ENCODE measurements at places on chromosomes 2 and 18. TPM values are rescaled to one million over a fixed set of nuclear protein-coding genes. Genes with fewer than 3 reads are reported as not detected.

- no peak for DNase-seq
- peaks cover 8% of the 10 kb centered on the region for H3K27me3 ChIP-seq
- peaks cover 14% of the 10 kb centered on the region for H3K4me1 ChIP-seq
- peak overlapping the region; percentile 70 for H3K27ac ChIP-seq
These were observed 14.3 kb downstream of the MAP3K2 start for GRCh38 chr2:127373362-127374083.

DNA sequence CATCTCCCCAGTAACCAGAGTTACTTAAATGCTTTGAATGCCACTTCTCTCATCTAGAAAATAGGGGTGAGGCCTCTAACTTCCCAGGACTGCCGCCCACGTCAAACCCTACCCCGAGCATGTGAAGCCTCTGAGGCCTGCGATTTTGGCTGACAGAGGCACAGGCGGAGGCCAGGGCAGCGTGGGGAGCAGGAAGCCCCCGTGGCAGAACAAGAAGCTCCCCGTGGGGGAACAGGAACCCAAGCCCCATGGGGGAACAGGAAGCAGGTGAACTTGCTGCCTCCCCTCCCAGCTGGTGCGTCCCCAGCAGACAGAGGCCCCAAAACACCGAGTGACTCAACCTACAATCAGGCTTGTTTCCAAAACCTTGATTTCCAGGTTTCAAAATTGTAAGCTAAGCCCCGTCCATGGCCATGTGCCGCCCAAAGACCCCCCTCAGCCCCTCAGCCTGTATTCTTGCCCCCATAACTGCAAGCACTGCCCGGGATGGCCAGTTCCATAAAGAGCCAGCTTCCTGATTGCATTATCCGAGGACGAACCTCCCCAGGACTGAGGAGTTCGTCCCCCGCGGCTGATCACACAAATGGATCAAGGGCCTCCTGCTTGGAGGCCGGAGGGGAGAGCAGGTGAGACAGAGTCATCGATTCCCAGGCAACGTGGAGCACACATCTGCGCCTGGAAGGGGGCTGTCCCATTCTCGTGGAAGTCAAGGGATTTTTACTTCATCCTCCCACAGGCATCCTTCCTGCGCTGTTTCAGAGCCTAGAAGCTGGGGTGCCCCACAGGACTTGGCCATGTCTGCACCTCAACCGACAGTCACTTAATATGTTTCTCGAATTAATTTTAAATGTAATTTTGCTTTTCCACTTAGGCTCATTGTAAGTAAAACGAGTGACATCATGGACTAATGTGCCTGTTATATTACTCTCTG, 36.3 kb upstream of the CTDP1 start:
- peaks cover 12% of the 10 kb centered on the region for H3K27me3 ChIP-seq
- H3K36me3 ChIP-seq: no peaks in the 10 kb centered on the region
- H3K4me3 ChIP-seq: no peak overlapping the region
- H3K4me1 ChIP-seq: peaks cover 21% of the 10 kb centered on the region
- no peak for DNase-seq

DNA sequence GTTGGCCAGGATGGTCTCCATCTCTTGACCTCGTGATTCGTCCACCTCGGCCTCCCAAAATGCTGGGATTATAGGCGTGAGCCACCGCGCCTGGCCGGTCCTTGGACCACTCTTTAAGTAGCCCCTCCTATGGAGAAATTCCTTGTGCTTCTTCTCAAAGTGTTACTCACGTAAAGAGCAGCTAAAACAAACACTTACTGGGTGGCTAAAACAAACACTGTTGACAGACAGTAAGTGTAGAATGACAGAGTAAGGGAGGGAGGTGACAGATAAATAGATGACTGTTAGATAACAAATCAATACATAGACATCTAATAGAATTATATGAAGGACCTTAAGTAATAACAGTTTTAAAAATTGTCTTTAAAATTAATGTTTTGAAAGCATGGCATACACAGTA, 40.9 kb upstream of the RASGRP3 start:
- H3K27me3 ChIP-seq: peaks cover 2% of the 10 kb centered on the region
- H3K4me3 ChIP-seq: no peak overlapping the region

DNA sequence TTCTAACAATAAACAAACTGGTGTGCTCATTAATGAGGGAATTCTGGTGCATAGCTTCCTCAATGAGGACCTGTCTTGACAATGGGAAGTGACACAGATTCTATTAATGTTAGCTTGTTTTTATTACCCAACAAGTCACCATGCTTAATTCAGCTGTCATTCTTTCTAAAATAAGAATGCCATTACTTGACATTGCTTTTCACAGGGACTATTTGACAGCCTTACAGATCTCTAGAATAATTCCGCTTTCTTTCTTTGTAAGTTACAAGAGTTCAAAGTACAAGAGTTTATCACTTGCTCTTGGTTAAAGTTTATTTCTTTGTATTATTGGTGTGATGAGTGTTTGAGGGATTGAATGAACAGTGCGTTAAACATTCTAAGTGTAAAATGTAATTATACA, 127.0 kb upstream of the COL5A2 start:
- H3K27me3 ChIP-seq: no peaks in the 10 kb centered on the region
- H3K27ac ChIP-seq: no peak overlapping the region
- no peak overlapping the region for H3K4me3 ChIP-seq
- H3K36me3 ChIP-seq: peaks cover 4% of the 10 kb centered on the region
- no peaks in the 10 kb centered on the region for H3K4me1 ChIP-seq

- H3K4me1 ChIP-seq: peaks cover 49% of the 10 kb centered on the region
- H3K4me3 ChIP-seq: no peak overlapping the region
- DNase-seq: no peak
- no peaks in the 10 kb centered on the region for H3K36me3 ChIP-seq
These were observed 57.1 kb downstream of the MAP4K4 start for GRCh38 chr2:101754618-101755017.

DNA sequence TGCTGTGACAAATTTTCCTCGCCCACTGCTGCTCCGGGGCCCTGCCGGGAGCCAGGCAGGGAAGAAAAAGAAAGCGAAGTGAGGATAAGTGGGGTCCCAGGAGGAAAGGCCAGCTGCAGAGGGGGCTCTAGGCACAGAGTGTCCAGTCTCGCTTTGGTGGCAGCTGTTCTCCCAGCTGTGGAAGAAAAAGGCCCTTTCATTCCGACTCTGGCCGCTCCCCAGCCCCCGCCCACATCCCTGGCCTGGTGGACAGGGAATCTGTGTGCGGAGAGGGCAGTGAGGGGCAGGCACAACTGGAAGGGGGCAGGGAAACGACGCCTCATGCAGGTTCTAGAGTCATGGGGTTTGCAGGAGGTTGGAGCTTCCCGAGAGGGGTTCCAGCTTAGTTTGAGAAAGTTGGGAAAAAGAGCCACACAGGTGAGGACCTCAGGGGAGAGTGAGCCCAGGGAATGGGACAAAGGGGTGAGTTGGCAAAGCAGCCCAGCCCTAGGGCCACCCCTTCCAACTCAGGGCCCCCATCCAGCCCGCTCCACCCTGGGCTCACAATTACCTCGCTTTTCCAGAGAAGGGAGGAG, 1.8 kb downstream of the RTKN start:
- no peaks in the 10 kb centered on the region for H3K36me3 ChIP-seq
- H3K4me1 ChIP-seq: peaks cover 27% of the 10 kb centered on the region
- peak overlapping the region; percentile 95 for H3K4me3 ChIP-seq
- peak; percentile 74 for DNase-seq
- H3K27ac ChIP-seq: peak overlapping the region; percentile 99

- no peaks in the 10 kb centered on the region for H3K36me3 ChIP-seq
- H3K4me3 ChIP-seq: no peak overlapping the region
- no peak for DNase-seq
These were observed 54.0 kb upstream of the STRN start for GRCh38 chr2:37020212-37020886.

GRCh38 chr2:199147216-199147615, 310.5 kb downstream of the SATB2 start:
- no peak overlapping the region for H3K27ac ChIP-seq
- peaks cover 2% of the 10 kb centered on the region for H3K36me3 ChIP-seq
- no peak for DNase-seq
- peaks cover 7% of the 10 kb centered on the region for H3K4me1 ChIP-seq
- H3K27me3 ChIP-seq: no peaks in the 10 kb centered on the region

- H3K36me3 ChIP-seq: no peaks in the 10 kb centered on the region
- no peaks in the 10 kb centered on the region for H3K27me3 ChIP-seq
- H3K4me3 ChIP-seq: no peak overlapping the region
- peaks cover 10% of the 10 kb centered on the region for H3K4me1 ChIP-seq
These were observed 342.9 kb upstream of the ACVR2A start for GRCh38 chr2:147501968-147502367.

DNA sequence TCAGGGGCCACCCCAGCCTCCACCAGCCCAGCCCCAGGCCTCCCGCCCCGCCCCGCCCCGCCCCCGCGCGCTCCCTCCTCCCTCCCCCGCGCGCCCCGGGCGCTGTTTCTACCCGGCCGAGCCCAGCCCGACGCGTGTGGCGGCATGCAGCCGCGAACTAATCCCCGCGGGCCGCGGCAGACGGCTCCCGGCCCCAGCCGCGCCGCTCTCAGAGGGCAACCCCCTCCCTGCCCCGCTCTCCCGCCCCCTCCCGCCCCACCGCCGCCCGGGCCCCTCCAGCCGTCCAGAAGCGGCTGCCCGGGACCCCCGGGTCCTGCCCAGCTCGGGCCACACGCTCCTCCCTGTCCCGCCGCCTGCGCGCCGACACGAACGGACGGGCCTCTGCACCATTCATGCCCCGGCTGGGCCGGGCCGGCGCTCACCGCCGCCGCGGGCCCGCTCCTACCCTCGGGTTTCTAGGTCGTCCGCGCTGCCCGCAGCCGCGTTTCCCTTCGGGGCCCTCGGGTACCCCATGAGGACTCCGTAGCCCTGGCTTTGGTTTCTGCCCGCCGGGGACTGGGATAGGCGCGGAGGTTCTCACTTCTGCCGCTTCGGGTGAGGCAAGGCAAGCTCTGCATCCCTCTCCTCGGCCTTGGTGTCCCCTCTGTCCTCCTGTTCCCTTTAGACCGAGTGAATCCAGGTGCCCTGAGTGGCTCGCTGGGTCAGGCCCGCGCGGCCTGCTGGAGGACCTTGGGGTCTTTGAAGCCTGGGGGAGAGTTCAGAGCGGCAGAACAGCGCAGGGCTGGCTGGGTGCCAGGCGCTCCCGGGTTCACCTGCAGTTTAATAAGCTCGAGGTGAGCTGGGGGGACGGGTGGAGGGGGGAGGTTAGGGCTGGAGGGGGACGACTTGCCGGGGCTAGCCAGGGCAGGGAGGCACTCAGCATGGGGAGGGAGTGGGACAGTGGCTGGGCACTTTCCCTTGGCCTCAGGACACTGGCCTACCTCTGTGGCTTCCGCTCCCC, 3.1 kb downstream of the WNT10A start:
- no peaks in the 10 kb centered on the region for H3K36me3 ChIP-seq
- peak overlapping the region; percentile 74 for H3K4me3 ChIP-seq
- peaks cover 50% of the 10 kb centered on the region for H3K4me1 ChIP-seq
- no peak overlapping the region for H3K27ac ChIP-seq

- no peak overlapping the region for H3K27ac ChIP-seq
- no peaks in the 10 kb centered on the region for H3K27me3 ChIP-seq
- H3K36me3 ChIP-seq: no peaks in the 10 kb centered on the region
- H3K4me3 ChIP-seq: no peak overlapping the region
- H3K4me1 ChIP-seq: peaks cover 8% of the 10 kb centered on the region
These were observed 302.1 kb downstream of the ARHGAP15 start for GRCh38 chr2:143431316-143431715.

DNA sequence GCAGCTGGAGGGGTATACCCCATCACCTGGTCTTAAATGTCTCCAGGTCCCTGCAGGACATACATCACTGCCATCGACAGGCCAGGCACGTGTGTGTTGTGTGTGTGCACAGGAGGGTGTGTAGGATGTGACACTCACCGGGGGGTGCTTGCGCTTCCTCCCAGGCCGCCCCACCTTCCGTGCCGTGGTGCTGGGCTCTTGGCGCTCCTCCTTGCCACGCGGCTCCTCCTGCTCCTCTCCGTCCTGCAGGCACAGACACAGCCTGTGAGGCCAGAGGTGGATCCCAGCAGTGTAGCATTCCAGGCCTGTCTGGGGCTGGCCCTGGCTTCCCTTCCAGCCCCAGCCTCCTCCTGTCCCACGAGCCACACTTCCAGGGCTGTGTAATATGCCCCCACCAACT, 41.7 kb downstream of the DNMT3A start:
- H3K36me3 ChIP-seq: peaks cover 5% of the 10 kb centered on the region
- peaks cover 14% of the 10 kb centered on the region for H3K4me1 ChIP-seq
- H3K27ac ChIP-seq: no peak overlapping the region
- no peak for DNase-seq
- peaks cover 7% of the 10 kb centered on the region for H3K27me3 ChIP-seq

GRCh38 chr2:160401895-160402294, 91.7 kb downstream of the RBMS1 start:
- H3K27ac ChIP-seq: peak overlapping the region; percentile 87
- no peak for DNase-seq
- H3K27me3 ChIP-seq: peaks cover 13% of the 10 kb centered on the region
- H3K4me3 ChIP-seq: peak overlapping the region; percentile 71
- H3K4me1 ChIP-seq: peaks cover 46% of the 10 kb centered on the region

DNA sequence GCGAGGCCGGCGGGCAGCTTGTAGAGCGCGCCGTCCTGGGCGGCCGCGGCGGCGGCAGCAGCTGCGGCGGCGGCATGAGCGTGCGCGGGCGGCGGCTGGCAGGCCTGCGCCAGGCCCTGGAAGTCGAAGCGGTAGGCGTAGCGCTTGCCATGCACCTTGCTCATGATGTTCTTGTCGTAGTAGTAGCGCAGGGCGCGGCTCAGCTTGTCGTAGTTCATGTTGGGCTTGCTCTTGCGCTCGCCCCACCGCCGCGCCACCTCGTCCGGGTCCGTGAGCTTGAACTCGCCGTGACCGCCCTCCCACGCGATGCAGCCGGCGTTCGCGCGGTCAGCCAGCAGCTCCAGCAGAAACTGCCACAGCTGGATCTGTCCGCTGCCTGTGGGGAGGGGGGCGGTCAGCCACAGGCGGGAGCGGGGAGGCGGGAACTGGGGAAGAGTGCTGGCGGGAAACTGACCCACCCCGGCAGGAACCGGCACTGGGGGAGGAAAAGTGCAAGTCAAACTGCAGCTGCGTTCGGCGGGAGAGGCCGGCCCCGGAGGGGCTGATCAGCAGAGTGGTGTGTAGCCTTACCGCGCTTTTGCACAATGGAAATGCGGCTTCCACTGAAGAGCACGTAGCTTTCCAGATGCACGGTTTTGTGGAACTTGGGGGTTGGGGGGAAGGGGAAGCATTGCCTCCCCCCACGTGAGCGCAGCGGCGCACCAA, 3.0 kb downstream of the FEV start:
- peak overlapping the region; percentile 59 for H3K4me3 ChIP-seq
- H3K27me3 ChIP-seq: peaks cover 30% of the 10 kb centered on the region
- peaks cover 6% of the 10 kb centered on the region for H3K4me1 ChIP-seq
- peak; percentile 59 for DNase-seq
- H3K36me3 ChIP-seq: no peaks in the 10 kb centered on the region

Gene IL1RL1
- total RNA-seq: not detected

Gene SYT4
- 232 TPM for total RNA-seq

Gene CPS1
- 31.1 TPM for total RNA-seq

Gene ANTXR1
- 26.7 TPM for total RNA-seq

Gene CXCR2
- total RNA-seq: not detected

Gene FBXO48
- total RNA-seq: 0.81 TPM

Gene CHRND
- total RNA-seq: 2.2 TPM

Gene TRABD2A
- not detected for total RNA-seq

Measured in glutamatergic neuron (in vitro differentiated cells).